ENCODE measurements at places on chromosomes 6 and 20.
A peak's percentile ranks its signal among the peaks of the same experiment; 100 is the strongest.

DNA sequence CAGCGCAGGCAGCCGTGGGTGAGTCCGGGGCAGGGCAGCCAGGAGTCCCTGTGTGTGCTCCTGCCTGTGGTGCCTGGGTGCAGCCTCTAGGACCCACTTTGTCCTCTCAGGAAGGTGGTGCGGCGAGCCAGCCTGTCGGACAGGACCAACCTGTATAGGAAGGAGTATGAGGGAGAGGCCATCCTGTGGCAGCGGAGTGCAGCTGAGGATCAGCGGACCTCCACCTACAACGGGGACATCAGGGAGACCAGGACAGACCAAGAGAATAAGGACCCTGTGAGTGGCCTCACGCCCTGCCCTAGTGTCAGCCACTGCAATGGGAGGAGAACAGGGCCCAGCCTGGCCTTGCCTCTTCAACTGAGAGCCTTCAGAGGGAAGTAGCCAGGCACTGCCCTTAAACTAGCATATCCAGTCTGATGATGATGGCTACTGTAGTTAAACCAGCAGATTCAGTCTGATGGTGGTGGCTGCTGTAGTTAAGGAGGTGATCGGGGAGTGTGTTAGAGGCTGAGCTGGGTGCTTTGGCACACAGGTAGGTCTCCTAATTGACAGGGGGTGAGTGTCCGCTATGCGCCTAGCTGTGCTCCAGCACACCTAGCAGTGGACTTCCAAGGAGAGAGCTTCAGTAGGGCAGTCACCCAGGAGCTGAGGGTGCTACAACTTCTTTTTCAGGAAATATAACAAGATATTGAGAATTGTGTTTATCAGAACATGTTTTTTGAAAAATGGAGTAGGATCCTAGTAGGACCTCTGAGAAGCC lies 18.1 kb upstream of the FAM83D start:
- no peak for DNase-seq

- no peak for DNase-seq
Measured at GRCh38 chr6:40899684-40900155, 139.3 kb downstream of the UNC5CL start.

GRCh38 chr6:151388997-151389617 lies 2.3 kb downstream of the ZBTB2 start:
- no peak for DNase-seq

DNA sequence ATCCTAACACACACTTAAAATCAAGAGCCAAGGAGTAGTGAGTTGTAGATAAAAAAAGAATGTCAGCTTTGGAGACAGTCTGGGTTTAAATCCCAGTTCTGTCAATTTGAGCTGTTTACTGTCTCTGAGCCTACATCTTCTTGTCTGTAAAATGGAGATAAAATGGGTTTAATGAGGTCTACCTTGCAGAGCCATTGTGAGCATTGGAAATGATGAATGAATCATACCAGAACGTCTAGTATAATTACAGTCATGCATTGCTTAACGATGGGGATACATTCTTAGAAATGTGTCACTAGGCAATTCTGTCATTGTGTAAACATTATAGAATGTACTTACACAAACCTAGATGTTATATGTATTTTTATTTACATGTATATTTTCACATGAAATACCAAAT lies 17.6 kb upstream of the SGK2 start:
- DNase-seq, result no peak

- no peak for DNase-seq
Measured at GRCh38 chr6:45987856-45988255, 27.8 kb downstream of the CLIC5 start.

- DNase-seq, result no peak
Measured at GRCh38 chr6:19979059-19979458, 141.9 kb downstream of the ID4 start.

DNA sequence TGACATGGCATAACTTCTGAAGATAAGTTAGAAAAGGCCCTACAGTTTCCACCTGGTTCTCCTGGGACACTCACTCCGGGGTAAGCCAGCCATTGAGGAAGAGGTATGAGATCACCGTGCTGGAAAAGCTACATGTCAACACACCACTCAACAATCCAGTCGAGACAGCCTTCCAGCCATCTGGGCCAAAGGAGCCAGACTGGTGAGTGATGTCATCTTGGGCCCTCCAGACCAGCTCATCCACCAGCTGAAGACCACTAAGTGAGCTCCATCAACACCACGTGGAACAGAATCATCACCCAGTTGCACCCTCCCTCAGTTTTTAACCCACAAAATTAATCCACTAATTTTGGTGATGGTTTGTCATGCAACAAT lies 32.3 kb upstream of the RSPO4 start:
- DNase-seq, result no peak

- DNase-seq, result peak; percentile 95
Measured at GRCh38 chr20:63831993-63832686, 1.1 kb upstream of the ZBTB46 start.

DNA sequence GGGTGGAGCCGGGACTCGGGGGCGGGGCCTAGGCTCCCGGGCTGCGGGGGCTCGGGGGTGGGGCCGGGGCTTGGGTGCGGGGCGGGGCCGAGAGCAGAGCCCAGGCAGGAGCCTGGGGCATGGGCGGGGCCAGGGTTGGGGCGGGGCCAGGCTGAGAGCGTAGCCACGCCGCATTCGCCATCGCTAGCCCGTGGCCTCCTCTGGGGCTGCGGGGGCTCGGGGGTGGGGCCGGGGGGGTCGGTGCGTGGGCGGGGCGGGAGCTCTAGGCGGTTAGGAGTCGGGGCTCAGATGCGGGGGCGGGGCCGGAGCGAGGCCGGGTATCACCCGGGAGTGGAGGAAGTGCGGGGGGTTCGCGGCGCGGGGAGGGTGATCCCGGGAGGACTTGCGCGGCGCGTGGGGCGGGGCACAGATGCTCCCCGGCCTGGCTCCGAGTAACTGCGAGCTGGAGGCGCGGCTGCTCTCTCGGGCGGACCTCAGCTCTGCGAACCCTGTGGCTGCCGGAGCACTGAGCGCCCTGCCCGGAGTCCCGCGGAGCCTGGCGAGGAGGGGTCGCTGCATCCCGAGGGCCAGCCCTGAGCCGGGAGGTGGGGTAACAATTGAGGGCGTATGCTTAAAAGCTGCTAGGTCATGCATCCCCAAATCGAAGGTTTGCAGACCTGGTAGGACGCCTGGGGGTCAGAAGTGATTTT lies 434 bp upstream of the ECI2 start:
- peak; percentile 93 for DNase-seq

DNA sequence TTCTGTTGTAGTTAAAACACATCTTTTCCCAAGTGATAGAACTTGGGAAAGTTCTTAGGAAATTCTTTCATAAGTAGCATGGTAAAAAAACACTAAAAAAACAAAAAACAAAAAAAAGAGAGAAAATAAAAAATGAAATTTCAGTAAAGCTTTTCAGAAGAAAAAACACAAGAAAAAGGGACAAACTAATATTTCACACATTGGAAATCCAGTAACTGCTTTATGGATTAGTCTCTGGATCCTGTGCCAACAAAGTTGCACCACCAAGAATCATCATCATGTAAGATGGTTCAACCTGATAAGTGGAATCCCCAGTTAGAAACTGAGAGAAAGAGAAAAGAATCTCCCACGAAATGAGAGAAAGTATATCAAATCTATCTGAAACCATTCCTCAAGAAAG lies 144.2 kb downstream of the GMDS start:
- DNase-seq, result no peak

DNA sequence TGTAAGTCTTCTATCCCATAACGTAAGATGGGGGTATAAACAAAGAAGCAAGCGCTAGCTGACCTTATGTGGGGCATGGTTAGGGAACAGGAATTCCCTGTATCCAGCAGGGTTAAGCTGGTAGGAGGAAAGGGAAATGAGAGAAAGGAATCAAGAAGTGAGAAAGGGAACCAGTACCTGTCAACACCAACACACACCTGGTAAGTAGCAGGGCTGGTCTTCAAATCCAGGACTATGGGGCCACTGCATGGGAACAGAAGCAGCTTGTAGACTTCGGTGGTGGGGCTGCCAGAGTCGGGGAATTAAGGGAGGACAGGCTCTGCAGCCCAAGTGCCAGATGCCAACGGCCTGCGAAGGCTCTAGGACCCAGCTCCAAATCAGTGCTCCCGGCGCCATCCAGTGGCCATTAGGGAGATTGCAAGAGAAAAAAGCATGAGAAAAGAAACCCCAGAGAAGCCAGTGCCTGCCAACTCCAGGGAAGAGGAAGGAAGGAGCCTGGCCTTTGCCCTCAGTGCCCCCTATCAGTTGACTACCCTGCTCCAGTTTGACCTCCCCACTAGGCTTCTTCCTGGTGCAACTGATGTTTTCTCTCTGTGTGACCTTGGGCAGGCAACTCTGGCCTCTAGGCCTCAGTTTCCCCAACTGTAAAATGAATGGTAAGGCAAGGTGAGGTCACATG lies 15.8 kb upstream of the RBPJL start:
- peak; percentile 65 for DNase-seq

DNA sequence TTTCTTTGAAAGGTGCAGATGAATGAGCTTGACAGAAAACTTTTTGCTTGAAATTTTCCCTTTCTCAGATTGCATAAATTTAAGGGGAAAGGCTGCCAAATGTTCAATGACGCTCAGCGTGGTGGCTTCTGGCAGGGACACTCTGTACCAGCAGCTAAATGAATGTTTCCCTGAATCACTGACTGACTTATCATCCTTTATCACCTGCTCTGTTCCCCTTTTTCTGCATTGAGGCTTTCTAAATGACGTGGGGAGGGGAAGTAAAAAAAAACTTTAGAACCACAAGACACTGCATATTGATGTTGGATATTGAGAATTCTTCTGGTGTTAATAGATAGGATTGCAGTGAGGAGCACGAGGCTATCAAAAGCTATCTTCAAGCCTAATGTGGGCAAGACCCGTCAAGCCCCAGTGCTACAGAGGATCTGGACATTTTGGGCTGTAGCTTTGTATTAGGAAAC lies 46.9 kb upstream of the ENPP5 start:
- no peak for DNase-seq
